ENCODE measurements at places on chromosomes 2 and 18.

DNA sequence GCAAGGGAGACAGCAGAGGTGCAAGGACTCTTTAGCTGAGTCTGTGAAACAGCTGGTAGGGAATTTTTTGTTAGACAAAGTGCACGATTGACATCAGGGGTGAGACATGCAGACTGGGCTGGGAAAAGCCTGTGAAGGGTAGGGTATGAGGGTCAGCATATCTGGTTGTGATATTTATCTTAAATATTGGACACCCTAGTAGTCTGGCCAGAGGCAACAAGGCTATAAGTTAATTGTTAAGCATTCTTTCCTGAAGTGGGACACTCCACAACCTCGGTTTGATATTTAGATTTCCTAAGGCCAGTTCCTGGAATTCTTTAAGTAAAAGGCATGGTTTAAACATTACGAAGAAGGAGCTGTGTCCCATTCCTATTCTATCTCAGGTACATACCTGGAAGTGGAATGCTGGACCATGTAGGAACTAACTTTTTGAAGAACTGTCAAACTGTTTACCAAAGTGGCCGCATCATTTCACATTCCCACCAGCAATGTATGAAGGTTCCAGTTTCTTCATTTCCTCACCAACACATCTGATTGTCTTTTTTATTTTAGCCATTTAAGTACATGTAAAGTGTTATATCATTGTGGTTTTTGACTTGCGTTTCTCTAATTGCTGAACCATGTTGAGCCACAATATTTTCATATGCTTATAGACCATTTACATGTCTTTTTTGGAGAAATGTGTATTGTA is 22.5 kb downstream of the EHBP1 start:
- no peak for DNase-seq

DNA sequence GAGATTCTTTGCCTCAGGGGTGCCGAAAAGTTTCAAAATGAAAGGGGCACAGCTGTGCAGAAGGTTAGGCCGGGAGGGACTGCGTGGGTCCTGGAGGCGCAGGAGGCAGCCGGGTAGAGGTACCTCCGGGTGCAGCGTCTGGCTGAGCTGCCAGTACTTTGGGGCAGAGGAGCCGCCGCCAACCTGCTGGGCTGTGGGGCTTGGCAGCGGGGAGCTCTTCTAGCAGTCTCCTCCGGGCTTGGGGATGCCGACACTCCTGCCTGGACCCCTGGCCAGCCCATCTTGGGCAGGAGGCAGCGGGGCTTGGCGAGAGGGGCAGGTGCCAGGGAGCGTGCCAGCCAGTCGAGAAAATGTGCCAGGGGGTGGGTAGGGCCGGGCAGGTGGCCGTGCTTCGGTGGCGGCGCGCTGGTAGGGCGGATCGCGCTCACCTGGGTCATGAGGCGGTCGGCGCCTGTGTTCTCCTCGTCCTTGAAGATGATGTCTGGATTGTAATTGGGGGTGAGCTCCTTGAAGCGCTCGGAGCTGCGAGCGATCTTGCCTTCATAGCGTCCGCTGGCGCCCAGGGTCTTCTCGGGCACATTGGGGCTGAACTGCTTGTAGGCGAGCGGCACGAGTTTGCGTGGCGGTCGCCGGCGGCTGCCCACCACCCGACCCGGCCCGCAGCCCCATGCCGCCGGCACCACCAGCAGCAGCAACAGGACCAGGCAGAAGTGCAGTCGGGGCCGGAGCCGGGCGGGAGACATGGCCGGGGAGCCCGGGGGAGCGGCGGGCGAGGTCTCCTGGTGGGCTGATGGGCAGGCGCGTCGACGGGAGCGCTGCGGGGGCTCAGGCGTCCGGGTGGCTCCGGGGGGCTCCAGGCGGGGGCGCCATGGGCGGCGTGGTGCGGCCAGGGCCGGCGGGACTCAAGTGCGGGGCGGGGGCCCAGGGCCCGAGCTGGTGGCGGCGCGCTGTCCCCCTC is 717 bp downstream of the IHH start:
- peak; percentile 10 for DNase-seq

GRCh38 chr2:218249691-218250090 is 11.1 kb upstream of the GPBAR1 start:
- no peak for DNase-seq

DNA sequence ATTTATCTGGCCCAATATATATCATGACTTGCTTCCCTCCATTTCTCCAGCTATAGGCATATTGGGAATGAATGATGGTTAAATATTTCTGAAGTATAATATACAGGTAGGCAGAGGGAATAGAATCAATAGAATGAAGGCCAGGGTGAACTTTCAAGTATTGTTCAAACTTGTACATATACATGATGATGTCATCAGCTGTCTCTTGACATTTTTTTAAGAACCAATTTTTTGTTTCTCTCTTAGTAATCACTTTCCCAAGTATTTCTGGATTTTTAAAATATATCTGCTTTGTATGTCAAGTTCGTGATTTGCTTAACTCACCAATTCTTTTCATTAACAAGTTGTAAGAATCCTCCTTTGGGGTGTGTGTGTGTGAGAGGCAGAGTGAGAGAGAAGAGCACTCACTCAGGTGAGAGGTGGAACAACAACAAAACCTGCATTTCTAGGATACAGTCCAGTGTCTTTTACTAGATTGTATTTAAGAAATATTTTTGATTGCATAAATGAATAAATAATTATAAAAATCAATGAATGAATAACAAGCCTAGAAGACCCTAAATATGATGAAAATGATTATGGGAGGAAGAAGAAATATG is 1239.1 kb downstream of the LRP1B start:
- DNase-seq = no peak

DNA sequence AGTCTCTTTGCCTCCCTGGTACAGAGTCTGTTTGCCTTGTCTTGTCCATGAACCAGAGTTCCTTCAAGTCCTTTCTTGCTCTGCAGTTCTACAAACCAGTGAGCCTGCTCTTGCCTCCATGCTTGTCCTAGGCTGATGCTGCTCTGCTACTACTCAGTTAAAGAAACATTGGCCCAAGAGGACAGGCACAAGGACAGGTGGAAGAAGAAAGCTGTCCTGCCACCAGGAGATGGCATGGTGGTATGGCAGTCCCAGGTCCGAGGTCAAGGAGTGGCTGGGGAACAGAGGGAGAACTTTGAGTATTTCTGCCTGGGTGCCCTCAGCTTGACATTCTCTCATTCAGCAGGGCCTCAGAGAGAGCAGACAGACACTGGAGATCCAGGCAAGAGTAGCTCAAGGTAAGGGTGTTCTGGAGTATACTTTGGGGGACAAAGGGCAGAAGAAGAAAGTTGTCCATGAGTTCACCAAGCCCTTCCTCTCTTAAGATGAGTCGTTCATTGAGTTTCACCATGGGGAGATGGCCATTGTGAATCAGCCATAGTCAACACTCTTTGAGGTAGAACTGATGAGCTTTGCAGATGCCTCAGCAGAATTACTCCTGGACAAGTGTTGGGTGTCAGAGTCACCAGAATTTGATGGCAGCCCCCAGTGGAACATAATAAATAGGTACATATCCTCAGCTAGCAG is 20.4 kb downstream of the TTC32 start:
- no peak for DNase-seq

- no peak for DNase-seq
Measured at GRCh38 chr2:101909760-101910159, 82.0 kb upstream of the IL1R2 start.
